IPS-NIHi11 (cell line): ENCODE measurements at places on chromosomes 7 and 10.

DNA sequence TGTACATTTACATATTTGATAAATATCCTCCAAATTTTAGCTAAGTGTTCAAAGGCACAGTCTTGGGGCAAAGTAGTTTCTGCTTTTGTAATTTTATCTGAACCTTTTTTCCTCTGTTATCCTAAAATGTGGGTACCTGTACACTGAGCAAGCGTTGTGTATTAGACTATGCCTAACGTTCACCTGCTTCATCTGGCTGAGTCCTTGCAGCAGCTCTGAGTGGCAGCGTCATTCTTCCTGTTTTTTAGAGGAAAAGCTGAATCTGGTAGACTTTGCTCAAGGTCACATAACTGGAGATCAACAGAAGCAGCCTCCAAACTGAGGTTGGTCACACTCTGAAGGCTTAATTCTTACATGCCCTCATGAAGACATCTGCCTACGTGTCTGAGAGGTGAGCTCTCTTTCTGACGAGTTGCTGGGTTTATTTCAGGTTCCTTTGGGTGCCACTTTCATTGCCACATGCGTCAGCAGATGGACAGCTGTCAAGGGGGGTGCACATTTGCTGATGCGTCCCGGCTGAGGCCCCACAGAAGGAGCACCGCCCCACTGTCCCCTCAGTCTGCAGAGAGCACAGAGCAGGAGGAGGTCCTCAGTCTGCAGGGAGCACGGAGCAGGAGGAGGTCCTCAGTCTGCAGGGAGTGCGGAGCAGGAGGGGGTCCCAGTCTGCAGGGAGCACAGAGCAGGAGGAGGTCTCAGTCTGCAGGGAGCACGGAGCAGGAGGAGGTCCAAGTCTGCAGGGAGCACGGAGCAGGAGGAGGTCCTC lies 406.5 kb upstream of the SHH start:
- DNase-seq = no peak

DNA sequence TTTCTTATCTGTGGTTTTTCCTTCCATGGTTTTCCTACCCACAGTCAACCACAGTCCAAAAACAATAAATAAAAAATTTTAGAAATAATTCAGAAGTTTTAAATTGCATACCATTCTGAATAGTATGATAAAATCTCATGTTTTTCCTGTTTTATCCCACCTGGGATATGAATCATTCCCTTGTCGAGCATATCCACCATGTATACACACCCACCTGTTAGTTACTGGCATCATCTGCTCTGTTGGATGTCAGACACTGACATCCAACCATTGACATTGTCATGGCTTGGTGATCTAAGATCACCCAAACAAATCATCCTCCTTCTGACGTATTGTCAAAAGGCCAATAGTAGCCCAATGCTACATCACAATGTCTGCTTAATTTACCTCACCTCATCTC lies 749.8 kb downstream of the TNS3 start:
- no peak for DNase-seq

DNA sequence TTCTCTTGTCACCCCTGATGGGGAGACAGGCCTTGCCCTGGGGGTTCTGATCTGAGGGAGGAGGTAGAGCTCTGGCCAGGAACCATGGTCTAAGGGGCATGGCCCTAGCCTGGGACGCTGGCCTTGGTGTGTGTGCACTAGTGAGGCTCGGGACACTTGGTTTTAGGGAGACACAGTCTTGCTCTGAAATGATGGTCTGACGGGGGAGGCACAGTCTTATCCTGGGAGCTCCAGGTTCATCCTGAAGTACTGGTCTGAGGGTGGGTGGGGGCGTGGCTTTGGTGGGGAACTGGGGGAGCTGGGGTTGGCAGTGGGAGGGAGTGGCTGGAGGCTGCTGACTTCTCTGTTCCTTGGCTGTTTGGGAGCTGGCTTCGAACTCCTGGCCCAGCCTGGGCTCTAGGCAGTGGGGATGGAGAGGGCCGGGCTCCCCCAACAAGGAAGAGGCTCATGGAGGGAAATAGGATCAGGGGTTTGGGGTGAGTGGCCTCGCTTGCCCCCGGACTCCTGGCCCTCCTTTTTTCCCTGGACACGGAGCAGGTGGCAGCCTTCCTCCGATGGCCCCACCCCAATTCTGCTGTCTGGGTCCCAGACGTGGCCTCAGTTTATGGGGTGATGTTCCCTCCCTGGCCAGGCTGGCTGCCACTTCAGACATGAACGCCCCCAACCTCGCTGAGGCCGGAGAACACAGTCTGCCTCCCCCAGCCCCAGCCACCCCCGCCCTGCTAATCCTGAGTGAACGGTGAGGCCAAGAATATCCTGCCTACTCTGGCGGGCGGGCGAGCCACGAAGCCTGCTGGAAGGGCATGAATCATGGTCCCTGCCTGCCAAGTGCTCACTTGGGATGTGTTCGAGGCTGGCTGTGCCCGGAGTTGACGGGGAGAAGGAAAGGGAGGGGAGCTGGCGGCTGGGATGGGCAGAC lies 43.5 kb downstream of the TMEM270 start:
- DNase-seq = peak; percentile 19

- DNase-seq = no peak
Measured at GRCh38 chr10:82288461-82288881, 413.5 kb downstream of the NRG3 start.

GRCh38 chr10:111475720-111476119 lies 398.9 kb downstream of the ADRA2A start:
- DNase-seq = no peak

GRCh38 chr10:55897490-55897921 lies 463.6 kb downstream of the ZWINT start:
- no peak for DNase-seq
